Central memory CD4-positive, alpha-beta T cell (primary cell): ENCODE measurements at places on chromosomes 5 and 9.
A peak's percentile ranks its signal among the peaks of the same experiment; 100 is the strongest.

DNA sequence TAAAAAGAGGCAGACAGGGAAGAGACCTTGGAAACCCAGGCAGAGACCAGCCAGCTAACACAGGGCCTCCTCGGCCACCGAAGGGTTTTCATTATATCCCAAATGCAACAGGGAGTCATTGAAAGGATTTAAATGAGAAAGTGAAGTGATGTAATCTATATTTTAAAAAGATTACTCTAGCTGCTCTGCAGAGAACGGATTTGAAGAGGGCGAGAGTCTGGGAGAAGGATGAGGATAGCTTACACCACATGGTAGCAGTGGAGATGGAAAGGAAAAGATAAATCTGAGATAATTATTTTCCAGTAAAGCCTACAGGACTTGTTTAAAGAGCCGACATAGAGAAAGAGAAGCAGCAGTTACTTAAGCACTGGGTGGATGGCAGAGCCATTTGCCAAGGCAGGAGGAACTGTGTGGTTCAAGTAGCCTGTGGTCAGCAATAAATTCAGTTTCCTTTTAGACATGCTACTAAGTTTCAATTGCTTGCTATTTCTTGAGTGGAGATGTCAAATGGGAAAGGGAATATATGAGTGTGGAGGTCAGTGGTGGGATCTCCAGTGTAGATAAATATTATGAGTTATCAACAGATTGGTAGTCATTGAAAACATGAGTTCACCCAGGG, 9.3 kb downstream of the FBN2 start:
- DNase-seq, result no peak

DNA sequence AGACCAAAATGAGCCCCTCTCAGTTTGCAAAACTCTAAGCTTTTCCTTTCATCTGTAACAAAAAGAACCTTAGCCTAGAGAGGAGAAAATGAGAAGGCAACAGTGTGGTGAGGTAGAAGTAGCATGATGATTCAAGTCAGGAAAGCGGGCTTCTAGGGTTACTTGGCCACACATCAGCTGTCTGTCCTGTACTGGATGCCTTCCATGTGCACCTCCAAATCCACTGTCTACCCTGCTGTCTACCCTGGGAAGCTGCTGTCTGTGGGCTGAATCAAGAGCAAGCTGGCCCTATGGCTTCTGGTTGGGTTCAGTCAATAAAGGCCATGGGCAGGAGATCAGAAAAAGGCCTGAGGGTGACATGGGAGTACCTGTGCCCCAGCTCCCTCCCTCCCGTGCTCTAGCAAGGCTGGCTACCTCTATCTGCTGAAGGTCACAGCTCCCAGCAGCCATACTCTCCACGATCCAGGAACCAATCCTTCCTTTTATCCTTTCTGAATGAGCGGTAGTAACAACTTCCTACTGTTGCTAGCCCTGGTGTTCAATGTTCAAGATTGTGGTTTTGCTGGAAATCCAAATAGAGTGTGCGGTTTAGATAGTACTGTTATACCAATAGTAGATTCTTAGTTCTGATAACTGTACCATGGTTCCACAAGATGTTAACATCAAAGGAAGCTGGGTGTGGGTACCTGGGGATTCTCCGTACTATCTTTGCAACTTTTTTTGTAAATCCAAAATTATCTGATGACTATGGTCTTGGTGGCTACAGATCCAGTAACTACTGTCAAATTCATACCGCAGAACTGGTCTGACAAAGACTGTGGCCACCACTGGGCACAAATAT, 191.0 kb downstream of the ESM1 start:
- peak; percentile 3 for DNase-seq

- DNase-seq, result no peak
Observed at GRCh38 chr5:14003936-14004335, 59.4 kb upstream of the DNAH5 start.

DNA sequence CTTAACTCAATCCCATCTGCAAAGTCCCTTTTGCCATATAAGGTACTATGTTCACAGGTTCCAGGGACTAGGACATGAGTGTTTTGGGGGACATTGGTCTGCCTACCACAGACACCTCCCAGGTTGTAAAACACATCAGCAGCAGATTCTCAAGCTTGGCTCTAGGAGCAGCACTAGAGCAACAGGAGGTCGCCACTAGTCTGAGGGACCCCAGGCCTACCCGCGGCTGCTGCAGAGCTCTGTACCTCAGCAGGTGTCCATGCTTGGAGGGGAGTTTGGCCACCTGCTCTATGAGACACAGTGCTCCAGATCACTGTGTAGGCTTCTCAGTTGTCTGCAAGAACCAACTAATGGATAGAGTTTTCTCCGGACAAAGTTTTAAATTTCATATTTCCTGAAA, 262.2 kb upstream of the ARRDC3 start:
- no peak for DNase-seq

DNA sequence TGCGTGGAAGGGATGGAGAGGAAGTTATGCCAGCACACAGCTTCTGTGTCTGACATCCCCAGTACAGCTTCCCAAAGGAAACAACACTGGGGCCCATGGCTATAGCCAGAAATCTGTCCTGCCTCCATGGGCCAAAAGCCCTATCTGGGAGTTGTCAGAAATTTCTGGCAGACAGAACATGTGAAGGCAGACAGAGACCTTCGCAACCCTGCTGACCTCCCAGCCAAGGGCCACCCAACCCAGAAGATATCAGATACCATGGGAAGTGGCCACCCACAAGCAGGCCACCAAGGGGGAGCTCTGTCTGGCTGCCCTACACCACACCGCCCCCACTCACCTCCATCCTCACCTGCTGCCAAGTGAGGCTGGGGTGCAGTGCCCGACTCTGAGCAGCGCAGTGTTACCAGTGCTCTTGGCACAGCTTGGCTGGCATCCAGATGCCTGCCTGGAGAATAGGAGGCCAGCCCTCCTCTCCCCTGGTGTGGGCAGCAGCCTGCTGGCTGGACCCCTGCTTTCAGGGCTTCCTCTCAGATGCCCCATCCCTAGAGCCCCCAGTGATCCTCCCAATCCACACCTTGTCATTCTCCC, 61.6 kb upstream of the NEURL1B start:
- DNase-seq, result no peak

GRCh38 chr9:137286975-137287383, 9.5 kb downstream of the TOR4A start:
- no peak for DNase-seq

DNA sequence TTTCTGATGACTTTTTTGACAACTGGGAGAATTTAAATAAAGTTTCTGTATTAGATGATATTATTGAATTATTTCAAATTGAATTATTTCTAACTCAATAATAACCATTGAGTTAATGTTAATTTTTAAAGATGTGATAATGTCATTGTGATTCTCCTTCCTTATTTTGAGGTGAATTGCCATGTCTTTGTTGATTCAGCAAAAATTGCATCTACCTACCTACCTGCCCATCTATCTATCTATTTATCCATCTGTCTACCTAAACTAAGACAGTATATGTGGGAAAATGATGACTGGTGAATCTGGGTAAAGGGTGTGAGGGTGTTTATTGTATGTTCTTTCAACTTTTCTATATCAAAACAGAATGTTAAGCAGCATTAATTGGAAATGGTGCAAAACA, 75.0 kb downstream of the G3BP1 start:
- no peak for DNase-seq

- no peak for DNase-seq
Observed at GRCh38 chr9:76431601-76432000, 27.4 kb upstream of the GCNT1 start.
